T1000 (cell line): ENCODE measurements at places on chromosomes 3 and 15.

GRCh38 chr15:52491472-52491871, 37.2 kb downstream of the MYO5A start:
- DNase-seq, result no peak

- DNase-seq, result no peak
These were observed 21.3 kb upstream of the SEC62 start for GRCh38 chr3:169945313-169945712.

DNA sequence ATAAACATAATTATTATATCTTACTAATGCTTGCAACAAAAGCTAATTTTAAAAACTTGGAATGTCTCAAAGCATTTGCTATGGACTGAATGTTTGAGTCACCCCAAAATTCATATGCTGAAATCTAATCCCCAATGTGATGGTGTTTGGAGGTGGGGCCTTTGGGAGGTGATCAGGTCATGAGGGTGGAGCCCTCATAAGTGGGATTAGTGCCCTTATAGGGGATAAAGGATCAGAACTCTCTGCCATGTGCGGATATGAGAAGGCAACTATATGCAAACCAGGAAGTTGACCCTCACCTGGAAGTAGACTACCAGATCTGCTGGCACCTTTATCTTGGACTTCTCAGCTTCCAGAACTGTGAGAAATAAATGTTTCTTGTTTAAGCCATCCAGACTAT, 137.7 kb downstream of the LIPC start:
- DNase-seq, result no peak

GRCh38 chr3:126338790-126339288, 18.4 kb downstream of the KLF15 start:
- DNase-seq, result no peak

DNA sequence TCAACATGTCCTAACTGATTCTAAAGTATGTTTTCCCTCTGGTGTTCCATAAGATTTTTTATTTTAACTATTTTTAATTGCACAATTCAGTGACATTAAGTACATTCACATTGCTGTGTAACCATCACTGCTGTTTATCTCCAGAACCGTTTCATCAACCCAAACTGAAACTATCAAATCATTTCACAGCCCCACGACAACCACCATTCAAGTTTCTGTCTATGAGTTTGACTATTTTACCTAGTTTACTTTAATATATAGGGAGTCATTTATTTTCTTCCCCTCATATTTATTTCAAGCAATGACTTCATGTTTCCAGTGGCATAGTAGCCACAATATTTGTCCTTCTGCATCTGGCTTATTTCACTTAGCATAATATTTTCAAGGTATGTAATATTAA, 8.4 kb downstream of the RTP1 start:
- DNase-seq, result no peak

- DNase-seq, result no peak
These were observed 39.3 kb downstream of the C2CD4B start for GRCh38 chr15:62125773-62126172.

DNA sequence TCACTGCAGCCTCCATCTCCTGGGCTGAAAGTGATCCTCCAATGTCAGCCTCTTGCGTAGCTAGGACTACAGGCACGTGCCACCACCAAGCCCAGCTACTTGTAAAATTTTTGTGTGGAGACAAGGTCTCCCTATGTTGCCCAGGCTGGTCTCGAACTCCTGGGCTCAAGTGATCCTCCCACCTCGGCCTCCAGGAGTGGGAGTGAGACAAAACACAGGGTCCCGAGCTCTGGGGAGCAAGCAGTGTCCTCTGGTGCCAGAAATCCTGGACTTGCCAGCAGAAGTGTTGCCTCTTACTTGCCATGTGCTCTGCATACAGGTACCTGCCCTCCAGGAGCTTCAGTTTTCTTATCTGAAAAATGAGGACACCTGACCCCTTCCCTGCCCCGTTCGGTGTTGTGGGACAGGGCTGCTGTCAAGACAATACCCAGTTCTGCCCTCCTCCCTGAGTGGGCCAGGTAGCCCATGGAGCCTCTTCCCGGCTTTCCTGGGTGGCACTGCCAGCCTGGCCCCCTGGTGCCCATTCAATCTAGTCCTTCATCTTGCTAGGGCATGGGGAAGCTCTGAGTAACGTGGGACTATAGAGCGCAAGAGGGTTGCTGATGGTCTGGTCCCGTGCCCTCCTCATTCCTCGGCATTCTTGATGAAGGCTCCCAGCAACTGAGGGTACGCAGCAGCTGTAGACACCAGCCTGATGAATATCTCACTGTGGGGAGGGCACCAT, 164.6 kb downstream of the GOLGA6L4 start:
- no peak for DNase-seq

DNA sequence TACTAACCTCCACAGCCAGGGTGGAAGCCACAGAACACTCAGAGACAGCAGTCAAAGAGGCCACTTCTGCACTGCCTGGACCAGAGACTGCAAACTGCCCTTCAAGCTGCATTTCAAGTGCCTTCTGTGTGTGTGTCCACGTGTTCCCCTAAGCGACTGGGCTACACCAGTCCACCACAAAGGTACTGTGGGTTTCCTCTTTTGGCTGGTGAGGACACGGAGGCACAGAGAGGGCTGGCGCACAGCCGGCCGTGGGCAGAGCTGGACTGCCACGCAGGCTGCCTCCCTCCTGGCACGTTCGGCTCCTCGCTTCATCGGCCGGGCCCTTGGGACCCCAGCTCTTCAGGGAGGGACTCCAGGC, 60.9 kb downstream of the MGLL start:
- DNase-seq, result no peak

- DNase-seq, result no peak
These were observed 806 bp downstream of the GOLM2 start for GRCh38 chr15:44289259-44289790.

- DNase-seq, result no peak
These were observed 13.9 kb downstream of the PLXND1 start for GRCh38 chr3:129592381-129593131.

DNA sequence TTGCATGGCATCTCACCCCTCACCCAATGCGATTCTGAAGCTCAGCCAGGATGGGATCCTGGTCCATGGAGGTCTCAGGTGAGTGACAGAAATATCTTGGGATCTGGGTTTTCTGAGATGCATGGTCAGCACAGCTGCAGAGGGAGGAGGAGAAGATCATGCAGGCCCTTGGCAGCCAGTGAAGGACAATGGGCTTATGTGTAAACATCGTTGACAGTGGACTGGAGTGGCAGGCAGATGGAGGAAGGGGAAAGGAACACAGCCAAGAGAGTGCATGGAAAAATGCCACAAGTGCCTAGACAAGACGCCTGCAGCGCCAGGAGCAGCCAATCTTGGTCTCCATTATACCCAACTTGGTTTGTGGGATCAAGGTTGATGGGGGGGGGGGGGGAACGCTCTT, 347.9 kb downstream of the MCTP2 start:
- no peak for DNase-seq

DNA sequence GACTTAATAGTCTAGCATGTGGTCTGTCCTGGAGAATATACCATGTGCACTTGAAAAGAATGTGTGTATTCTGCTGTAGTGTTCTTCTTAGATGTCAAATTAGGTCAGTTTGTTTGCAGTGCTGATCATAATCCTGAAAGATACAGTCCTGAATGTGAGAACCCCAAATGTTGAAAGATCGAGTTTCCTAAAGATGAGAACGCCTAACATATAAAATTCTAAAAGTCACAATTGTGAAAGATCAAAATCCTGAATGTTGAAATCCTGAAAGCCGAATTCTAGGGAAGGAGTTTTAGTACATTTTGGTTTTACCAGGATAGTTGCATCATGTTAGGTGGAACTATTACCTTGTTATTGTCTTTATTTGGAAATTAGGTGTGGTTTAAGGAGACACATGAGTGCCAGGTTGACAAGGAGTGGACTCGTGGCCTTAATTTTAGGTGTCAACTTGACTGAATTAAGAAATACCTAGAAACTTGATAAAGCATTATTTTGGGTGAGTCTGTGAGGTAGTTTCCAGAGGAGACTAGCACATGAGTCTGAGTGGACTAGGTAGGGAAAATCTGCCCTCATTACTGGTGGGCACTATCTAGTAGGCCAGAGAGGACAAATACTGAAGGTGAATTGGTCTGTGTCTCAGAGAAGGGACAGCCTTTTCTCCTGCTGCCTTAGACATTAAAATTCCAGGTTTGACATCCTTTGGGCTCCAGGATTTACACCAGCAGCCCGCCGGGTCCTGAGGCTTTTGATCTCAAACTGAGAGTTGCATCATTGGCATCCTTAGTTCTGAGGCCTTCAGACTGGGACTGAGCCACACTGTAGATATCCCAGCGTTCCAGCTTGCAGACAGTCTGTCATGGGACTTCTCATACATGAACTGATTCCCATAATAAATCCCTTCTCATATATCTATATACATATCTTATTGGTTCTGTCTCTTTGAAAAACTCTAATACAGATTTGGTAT, 77.1 kb downstream of the LRRC28 start:
- DNase-seq, result no peak

GRCh38 chr15:48708641-48709040, 63.1 kb upstream of the FBN1 start:
- DNase-seq, result no peak

DNA sequence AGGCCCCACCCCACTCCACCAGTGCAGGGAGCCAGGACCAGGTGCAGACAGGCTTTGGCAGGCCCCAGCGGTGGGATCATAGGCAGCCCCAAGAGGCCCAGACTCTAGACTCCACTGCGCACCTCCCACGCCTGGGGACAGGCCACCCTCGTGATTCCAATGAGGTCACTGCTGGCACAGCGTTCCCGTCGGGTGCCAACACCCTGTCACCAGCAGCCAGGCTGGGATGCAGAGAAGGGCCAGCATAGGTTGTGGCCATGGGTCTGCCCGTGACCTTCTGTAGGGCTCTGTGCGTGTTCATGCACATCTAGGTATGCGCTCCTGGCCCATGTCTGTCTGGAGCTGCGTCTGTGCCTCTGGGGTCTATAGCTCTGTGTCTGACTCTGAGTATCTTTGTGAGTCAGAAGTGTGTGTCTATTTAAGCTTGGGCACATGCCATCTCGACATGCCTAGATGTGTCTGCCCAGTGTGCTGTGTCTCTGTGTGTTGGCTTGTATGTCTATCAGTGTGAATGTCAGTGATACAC, 13.0 kb downstream of the VIPR1 start:
- no peak for DNase-seq

DNA sequence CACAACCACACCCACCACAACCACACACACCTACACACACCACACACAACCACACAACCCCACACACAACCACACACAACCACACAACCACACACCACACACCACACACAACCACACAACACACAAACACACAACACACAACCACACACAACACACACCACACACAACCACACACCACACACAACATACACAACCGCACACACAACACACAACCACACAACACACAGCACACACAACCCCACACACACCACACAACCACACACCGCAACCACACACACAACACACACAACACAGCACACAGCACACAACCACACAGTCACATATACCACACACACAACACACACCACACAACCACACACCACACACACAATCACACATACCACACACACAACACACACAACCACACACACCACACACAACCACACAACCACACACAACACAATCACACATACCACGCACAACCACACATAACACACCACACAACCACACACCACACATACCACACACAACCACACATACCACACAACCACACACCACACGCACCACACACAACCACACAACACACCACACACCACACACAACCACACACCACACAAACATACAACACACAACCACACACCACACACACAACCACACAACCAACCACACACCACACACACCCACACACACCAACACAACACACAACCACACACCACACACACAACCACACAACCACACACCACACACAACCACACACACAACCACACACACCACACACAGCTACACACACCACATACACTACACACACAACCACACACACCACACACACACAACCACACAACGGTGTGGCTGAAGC, 23.7 kb downstream of the CPN2 start:
- no peak for DNase-seq

DNA sequence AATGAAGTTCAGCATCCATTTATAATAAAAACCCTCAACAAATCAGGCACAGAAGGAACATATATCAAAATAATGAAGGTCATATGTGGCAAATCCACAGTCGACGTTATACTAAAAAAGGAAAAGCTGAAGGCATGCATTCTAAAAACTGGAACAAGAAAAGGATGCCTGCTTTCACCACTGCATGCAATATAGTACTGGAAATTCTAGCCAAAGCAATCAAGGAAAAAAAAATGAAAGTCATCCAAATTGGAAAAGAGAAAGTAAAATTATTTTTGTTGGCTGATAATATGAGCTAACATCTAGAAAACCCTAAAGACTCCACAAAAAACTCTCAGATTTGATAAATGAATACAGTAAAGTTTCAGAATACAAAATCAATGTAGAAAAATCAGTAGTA, 1123.2 kb downstream of the TBL1XR1 start:
- DNase-seq, result no peak

GRCh38 chr3:26588931-26589330, 33.6 kb upstream of the LRRC3B start:
- no peak for DNase-seq

- DNase-seq, result no peak
These were observed 16.0 kb upstream of the PLA2G4D start for GRCh38 chr15:42110367-42110766.

DNA sequence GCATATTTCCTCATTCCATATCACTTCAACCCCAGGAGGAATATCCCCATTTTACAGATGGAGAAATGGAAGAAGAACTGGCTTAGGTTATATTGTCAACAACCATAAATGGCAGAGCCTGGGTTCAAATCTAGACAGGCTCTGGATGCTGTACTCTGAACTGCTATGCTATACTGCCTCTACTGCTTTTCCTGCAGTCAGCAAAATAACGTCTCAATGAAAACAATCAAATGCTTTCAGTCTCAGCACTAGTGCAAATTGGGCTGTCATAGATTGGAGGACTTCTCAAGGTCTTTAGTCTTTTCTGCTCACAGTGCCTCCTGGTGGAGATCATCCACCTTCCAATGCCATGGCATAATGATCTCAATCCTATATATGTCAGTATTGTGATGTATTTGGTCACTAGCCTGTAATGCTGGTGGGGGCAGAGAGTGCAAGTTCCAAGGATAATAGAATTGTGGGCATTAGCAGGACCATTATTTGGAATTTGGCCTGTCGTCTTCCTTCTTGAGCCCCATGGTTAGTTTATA, 285.0 kb downstream of the CLSTN2 start:
- DNase-seq, result no peak

- DNase-seq, result no peak
These were observed 39.8 kb downstream of the CYP19A1 start for GRCh38 chr15:51298620-51299019.

GRCh38 chr3:179969525-179969924, 67.2 kb downstream of the PEX5L start:
- DNase-seq, result no peak

GRCh38 chr3:17322106-17322793, 420.2 kb downstream of the TBC1D5 start:
- no peak for DNase-seq

DNA sequence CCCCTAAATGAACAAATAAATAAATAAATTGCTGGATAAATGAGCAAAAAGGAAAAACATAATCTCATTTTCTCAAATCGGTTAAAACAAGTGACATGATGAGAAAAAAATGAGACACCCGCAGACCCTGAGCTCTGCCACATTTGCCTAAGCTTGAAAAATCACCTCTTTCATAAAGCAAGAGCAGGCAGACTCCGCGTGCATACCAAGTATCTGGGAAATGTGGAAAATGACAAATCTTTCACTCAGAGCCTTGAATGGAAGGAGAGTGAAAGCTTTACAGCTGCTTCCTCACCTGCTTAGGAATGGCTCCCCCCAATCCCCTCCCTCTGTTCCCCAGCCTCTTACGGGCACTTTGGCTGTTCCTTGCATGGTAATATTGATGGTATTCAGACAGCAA, 355.5 kb upstream of the SUCLG2 start:
- DNase-seq, result no peak

GRCh38 chr15:58433597-58434333, 2.0 kb downstream of the LIPC start:
- no peak for DNase-seq
